ENCODE measurements at places on chromosomes 2 and 18.

DNA sequence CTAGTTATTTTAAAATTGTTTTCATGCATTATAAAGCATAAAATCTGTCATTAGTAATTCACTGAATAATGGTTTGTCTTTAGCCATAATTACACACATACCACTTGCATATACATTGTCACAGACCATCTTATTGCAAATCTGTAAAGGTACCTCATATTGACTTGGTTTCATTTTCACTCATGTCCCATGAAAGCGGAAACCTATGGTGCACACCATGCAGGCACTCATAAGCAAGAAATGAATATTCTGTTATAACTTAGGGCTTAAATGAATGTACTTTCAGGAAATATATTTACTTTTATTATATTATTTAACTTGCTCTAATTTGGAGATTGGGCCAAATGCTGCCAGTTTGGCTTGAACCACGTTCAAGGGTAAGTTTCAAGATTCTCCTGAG lies 29.2 kb upstream of the STK17B start:
- DNase-seq = peak; percentile 65

DNA sequence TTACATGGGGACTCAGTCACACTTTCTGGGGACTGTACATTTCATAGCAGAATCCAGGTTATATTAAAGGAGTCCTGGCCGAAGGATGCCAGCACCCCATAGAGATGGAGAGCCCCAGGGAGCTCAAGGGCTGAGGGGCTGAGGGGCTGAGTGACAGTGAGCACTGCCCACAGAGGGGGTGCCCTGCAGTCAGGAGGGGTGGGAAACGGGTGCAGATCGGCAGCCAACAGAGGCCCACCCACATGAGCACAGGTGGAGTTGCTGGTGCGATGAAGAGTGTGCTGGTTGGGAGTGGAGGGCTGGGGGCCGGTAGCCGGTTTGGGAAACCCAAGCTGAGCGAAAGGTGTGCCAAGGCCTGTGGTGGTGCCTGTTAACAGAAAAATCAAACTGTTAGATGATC lies 32.1 kb downstream of the TPRKB start:
- no peak for DNase-seq

- no peak for DNase-seq
These were observed 878.4 kb downstream of the CPS1 start for GRCh38 chr2:211434773-211435172.

GRCh38 chr2:62319070-62319469 lies 123.2 kb downstream of the B3GNT2 start:
- DNase-seq = no peak

GRCh38 chr2:176818617-176819016 lies 394.0 kb upstream of the HNRNPA3 start:
- no peak for DNase-seq

GRCh38 chr2:173264603-173265366 lies 89.9 kb upstream of the CDCA7 start:
- peak; percentile 58 for DNase-seq

GRCh38 chr2:153875801-153876466 lies 4.2 kb downstream of the GALNT13 start:
- no peak for DNase-seq

DNA sequence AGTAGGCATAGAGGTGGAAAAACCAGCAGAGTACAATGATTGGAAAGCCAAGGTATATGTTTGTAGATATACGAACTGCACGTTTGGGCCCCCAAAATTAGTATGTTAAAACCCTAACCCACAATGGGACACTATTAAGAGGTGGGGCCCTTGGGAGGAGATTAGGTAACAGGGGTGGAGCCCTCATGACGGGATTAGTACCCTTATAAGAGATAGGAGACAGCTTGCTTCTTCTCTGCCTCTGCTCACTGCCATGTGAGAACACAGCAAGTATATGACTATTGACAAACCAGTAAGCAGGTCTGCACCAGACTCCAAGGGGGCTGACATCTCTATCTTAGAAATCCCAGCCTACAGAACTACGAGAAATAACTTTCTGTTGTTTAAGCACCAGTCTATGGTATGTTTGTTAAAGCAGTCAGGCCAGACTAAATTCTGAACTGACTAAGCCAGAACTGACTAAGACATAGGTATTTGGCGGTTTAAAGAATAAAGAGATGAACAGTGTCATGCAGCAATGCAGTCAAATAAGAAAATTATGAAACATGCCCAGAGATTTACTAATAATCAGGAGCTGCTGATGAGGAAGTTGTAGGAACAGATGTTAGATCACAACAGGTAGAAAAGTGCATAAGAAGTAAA lies 182.9 kb downstream of the DYM start:
- no peak for DNase-seq

DNA sequence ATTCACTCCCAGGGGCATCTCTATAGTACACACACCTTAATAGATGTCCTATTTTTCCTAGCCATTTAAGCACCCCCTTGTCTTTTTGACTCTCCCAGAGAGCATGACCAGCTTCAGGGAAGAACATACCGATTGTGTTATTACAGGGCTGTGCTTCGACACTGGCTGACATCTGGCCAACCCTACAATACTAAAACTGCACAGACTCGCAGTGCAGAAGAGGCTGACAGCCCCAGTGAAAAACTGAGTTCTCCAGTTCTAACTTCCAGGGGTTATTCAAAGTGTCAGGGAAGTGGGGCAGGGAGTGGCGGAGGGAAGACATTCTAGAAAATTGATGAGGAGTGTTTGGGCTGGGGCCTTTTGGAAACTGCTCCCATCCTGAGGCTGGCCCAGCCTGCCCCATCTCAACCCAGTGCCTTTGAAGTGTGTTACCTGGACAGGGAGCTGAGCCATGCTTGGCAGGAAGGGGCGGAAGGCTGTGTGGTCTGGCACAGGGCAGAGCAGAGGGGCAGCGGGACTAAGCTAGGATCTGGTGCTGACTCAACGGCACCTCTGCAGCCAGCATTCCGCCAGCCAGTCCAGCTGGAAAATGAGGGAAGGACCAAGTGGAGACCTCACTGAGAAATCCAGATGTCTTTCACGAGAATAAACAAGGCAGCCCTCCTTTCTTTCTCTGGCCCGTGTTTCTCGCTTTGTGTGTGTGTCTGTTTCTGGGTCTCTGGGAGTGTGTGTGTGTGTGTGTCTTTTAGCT lies 15.4 kb upstream of the IGFBP5 start:
- no peak for DNase-seq

- no peak for DNase-seq
These were observed 162.6 kb downstream of the PDE11A start for GRCh38 chr2:177909962-177910361.

- DNase-seq = no peak
These were observed 151.7 kb upstream of the L3MBTL4 start for GRCh38 chr18:6566338-6566911.

DNA sequence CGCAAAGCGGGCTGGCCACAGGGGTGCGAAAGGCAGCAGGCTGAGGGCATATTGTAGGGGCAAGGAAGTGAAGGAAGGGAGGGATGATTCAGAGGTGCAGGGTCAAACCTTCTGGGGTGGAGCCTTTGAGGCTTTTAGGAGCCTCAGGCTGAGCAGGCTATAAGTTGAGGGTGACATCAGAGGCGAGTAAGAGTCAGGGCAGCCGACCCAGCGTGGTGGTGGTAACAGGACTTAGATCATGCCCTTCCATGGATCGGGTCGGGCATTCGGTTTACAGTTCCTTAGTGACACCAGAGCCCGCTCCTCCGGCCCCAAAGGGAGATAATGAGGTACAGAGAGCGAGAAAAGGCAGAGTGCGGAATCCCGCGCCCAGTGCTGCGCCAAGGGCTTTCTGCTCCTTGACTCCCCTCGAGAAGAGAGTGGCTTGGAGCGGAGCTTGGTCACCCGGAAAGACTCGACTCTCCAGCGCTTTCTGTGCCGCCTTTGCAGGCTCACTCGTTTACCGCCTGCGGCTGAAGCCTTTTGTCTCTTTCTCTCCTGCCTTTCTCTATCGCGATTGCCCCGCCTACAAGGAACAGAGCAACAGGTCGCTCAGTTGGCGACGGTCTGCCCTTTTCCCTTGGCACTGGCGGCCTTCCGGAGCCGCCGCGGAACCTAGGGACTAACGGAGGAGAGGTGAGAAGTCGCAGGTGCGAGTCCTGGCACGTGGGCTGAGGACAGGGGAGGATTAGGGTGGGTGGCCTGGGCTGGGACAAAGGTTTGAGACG lies 720 bp downstream of the LBX2 start:
- DNase-seq = peak; percentile 49

GRCh38 chr2:230650585-230651137 lies 62.0 kb upstream of the CAB39 start:
- no peak for DNase-seq

DNA sequence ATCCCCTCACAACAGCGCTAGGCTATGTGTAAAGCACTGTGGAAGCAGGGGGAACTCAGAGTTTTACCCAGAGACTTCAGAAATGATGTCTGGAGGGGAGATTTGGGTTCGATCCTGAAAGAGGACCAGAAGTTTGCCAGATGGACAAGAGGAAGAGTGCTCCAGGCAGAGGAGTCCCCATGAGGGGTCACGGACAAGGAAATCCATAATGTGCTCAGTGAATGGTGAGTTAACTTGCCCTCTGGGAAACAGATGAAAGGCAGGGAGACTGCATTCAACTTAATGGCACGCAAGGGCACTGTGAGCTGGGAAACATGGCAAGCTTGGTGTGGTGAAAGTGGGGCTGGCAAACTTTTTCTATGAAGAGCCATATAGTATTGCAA lies 6.0 kb upstream of the ASAP2 start:
- no peak for DNase-seq

DNA sequence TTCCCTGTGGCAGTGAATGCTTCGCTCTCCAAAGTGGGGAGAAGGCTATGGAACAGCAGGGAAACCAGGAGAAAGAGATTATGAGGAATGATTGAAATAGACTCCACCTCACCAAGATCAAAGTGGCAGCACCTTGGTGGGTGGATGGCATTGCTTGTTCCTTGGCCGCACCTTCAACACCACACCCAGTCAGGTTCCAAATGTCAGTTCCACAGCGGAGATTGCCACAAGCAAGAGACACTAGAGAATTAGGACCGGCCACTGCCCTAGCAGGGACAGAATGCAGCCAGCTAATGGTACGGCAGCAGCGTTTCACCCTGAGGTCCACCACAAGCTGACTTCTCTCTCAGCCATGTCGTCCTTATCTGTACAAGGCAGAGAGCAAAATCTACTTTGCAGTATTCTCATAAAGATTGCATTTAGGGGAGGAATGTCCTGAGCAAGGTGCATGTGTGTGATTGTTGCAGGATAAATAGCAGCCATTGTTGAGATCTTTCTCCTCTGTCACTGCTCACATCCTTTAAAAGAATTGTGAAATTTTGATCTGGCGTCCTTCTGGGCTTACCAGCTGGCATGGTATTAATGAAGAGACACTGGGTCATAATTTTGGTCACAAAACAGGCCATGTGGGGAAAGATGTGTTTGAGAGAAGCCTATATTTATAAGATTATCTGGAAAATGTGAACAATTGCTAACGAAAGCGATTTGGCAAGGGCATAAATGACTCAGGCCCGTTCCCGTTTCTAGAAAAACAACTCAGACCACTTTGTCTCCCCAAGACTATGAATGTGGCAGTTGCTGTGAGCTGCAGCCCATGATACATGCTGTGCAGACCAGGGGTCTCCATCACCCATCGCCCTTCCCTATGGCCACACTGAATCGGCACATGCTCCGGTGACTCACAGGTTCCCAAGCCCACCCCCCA lies 228.6 kb upstream of the ID2 start:
- peak; percentile 33 for DNase-seq

DNA sequence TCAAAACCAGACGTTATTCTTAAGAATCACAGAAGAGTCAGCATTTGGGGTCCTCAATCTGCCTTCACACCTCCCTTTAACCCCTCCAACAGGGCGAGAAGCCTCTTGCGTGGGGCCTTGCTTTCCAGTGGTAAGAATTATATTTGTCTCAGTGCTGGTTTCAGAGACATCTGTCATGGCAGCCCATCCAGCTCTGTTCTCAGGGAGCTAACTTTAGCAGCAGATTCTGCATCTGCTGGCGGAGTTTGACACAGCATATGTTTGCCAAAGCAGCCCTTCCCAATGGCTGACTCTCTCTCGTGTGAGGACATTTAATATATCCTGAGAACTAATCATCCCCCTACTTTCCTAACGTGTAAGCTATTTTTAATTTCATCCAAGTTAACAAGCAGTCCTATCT lies 91.5 kb upstream of the BCL11A start:
- no peak for DNase-seq

DNA sequence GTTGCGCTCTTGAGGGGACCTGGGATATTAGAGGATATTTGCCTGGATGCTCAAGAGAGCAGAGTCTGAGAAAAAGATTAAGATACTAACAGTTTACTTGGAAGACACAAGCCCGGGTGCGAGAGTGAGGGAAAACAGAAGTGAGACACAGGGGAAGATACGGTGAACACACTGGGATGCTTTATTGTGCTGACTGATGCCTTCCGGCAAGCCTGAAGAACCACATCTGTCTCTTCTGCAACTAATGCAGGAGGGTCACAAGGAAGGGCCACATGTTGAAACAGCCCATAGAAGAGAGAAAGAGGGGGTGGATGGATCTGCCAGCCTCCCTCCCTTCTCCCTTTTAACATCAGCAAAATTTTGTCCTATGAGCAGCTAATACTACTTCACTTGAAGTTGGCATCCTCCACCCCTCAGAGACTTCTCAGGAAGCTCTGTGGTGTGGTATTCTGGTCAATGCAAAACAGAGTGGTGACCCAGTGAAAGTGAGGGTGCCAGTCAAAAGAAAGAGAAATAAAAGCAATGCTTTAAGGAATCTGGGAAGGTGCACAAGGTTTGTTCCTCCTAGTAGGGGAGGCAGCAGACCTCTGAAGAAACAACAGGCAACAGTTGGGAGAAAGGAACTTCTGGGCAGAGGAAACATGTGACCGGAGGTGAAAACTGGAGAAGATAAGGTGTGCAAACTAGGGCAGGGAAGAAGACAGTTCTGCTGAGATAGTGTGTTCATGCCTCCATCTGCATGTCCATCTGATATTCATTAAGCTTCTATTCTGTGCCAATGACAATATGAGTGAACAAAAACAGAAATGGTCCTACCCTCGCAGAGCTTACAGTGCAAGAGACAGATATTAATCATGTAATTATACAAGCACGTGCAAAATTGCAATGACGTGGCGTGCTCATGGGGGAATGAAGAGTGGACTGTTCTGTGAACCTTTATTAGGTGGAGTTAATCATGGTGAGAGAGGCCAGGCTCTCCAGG lies 107.1 kb downstream of the LYPD6B start:
- DNase-seq = no peak

DNA sequence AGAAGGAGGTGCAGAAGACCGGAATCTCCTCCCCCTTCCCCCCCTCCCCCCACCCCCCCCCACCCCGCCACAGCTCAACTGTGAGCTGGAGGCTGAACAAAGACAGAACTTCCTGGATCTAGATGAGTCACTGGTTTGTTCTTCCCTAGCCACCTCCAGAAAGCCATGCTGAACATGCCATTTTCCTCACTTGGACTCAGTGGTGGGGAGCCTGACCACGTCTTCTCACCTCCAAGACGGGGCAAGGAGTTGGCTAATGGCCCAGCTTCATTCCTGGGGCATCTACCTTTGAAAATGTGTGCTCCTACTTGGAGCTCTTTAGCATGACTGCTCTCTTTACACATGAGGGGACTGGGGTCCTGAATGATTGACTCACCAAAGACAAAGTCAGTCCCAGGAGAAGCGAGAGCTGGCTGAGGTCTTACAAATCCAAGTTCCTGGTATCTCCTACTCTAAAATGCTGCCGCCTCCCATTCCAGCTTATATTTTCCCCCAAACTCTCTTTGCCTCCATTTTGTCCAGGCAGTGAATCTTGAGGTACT lies 22.6 kb upstream of the FZD5 start:
- no peak for DNase-seq

GRCh38 chr2:195848119-195848899 lies 191.3 kb downstream of the SLC39A10 start:
- peak; percentile 13 for DNase-seq

All from activated CD4-positive, alpha-beta T cell treated with anti-CD3 and anti-CD28 coated beads for 36 hours (primary cell).